ENCODE measurements at places on chromosomes 13 and 19.

GRCh38 chr19:46065486-46066071, 24.8 kb upstream of the IGFL4 start:
- DNase-seq, result no peak

DNA sequence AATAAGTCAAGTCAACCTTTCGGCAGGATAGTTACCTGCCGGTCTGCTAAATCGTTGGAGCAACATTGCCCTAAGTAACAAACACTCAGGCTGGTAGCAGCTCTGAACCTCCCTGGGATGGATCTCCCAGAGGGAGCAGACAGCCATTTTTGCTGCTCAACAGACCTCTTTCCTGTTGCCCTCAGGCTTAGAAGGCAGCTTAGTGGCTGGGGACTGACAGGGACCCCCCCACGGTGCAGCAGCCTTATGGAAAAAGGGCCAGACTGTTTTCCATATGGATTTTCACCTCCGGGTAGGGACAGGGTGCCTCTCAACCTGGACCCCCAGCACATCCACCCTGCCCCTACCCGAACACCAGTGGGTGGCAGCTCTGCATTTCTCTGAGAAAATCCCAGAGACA, 49.7 kb downstream of the UBL3 start:
- DNase-seq, result no peak

DNA sequence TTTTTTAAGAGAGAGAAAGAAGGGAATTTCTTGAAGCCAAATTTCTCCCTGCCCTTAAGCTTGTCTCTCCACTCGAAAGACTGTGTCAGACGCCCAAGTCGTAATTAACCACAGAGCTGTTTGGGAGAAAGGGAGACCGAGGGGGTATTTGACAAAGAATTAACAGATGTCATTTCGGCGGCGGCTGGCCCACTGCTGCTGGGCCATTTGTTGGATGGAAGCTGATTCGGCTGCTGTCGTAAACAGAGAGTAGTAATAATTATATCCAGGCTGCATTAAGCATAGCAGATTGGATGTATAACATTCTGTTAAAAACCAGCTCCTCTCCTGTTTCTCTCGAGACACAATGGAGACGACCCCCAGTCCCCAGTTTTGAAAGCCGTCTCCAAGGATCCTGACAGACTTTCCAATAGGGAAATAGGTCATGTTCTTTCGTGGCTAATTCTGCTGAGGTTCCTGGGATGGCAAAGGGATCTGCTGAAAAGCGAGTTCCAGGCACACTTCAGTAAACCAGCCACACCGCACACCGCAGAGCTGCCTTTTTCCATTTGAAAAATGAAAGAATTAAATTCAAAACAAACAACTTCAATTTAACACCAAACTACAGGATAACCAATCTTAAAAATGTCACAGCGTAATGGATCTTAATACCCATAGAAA, 71.5 kb downstream of the KCTD15 start:
- no peak for DNase-seq

DNA sequence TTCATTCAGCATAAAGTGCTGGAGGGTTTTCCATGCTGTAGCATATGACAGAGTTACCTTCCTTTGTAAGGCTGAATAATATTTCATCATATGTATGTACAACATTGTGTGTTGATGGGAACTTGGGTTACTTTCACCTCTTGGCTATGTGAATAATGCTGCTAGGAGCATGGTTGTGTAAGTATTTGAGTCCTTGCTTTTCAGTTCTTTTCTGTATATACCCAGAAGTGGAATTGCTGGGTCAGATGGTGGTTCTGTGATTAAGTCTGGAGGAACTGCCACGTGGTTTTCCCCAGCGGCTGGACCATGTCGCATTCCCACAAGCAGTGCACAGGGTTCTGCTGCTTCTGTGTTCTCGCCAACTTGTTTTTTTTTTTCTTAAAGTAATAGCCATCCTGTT, 101.2 kb upstream of the TEX29 start:
- peak; percentile 51 for DNase-seq

GRCh38 chr13:48400850-48401291, 12.0 kb downstream of the LPAR6 start:
- DNase-seq, result no peak

GRCh38 chr19:49781394-49781793, 14.6 kb downstream of the AP2A1 start:
- no peak for DNase-seq

GRCh38 chr19:9205501-9206113, 13.8 kb downstream of the OR7D4 start:
- DNase-seq, result peak; percentile 10

DNA sequence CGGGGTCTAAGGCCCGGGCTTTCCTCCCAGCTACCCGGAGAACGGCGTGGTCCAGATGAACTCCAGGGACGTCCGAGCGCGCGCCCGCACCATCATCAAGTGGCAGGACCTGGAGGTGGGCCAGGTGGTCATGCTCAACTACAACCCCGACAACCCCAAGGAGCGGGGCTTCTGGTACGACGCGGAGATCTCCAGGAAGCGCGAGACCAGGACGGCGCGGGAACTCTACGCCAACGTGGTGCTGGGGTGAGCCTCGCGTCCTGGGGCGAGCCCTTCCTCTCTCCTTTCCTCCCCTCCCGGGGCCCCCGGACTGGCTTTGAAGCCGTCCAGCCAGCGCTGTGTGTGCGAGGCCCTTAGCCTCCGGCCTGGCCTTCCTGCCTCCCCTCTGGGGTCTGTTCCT, 23.4 kb downstream of the UHRF1 start:
- no peak for DNase-seq

- no peak for DNase-seq
Measured at GRCh38 chr19:3548606-3549005, 8.8 kb downstream of the MFSD12 start.

DNA sequence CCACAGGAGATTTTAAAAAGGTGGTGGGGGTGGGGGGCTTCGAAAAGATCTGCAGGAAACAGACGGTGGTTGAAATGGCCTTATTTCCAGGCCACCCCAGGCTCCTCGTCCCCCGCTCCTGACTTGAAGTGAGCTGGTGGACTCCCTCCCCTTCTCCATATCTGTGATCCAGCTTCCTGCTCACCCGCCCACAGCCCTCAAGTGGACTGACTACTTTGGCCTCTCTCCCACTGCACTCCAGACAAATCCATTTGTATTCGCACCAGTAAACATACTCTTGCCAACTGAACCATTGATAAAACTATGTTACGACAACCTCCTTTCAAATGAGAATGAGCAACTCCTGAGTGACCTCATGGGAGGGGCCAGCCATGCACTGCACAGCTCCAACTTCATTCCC, 259.5 kb downstream of the COL4A1 start:
- peak; percentile 90 for DNase-seq

All from epithelial cell of proximal tubule (primary cell).